Stimulated activated CD4-positive, alpha-beta T cell treated with anti-CD3 and anti-CD28 coated beads, TNF-alpha, amount 100 ng/mL, for 1 hour (primary cell): ENCODE measurements at places on chromosomes 12 and 14.

GRCh38 chr12:131239384-131240094 is 285.8 kb downstream of the ADGRD1 start:
- DNase-seq: no peak

GRCh38 chr12:20044351-20044750 is 324.0 kb upstream of the PDE3A start:
- no peak for DNase-seq

DNA sequence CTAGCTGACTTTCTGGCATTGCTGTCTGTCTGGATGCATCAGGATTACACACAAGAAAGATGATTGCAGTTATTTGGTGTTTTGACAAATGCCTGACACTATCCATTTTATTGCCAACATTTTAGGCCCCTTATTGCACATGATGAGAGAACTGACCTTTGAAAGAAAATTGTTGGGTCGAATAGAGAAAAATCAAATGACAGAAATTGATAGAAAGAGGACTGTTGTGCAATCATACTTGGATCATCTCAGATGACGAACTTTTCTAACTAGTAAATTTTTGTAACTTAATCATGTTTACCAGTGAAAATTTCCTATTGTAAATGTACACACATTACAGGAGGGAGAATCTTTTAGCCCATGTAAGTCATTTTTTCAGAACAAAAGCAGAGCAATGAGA is 251.5 kb upstream of the USP15 start:
- no peak for DNase-seq

DNA sequence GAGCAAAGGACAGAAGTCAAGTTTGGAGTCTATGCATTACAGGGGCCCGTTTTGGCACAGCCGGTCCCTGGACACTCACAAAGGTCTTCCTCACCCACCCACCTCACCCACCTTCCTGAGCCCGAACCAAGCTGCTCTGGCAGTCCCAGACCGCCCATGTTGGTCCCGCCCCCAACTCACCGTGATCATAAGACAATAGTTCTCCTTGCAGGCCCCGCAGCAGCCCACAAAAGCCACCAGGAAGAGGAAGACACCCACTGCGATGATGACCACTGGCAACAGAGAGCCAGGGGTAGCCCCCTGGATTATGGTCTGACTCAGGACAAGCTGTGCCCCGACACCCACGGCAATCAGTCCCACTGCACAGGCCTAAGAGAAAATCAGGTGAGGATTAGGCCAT is 1.8 kb downstream of the CD63 start:
- DNase-seq: no peak

GRCh38 chr12:123022846-123023245 is 42.4 kb downstream of the ARL6IP4 start:
- no peak for DNase-seq

GRCh38 chr12:132219323-132219722 is 75.1 kb downstream of the NOC4L start:
- DNase-seq: no peak

DNA sequence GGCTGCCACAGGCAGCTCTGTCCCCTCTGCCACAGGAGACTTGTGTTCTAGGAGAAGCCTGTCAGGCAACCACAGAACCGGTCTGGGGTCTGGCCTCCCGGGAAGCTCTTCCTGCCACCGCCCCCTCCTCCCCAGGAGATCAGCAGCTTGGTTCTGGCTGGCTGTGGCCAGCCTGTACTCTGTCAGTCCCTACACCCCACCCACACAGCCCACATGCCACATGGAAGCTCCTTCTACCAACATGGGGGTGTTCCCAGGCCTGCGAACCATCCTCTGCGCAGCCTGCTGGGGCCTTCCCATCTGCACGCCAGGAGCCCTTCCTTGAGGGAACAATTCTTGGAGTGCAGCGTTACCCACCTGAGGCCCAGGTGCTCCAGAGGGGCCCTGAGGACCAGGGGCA is 16.8 kb downstream of the TMEM106C start:
- no peak for DNase-seq

GRCh38 chr12:4307593-4308333 is 13.2 kb upstream of the TIGAR start:
- no peak for DNase-seq

GRCh38 chr12:80780746-80781145 is 64.0 kb downstream of the MYF5 start:
- DNase-seq: no peak

DNA sequence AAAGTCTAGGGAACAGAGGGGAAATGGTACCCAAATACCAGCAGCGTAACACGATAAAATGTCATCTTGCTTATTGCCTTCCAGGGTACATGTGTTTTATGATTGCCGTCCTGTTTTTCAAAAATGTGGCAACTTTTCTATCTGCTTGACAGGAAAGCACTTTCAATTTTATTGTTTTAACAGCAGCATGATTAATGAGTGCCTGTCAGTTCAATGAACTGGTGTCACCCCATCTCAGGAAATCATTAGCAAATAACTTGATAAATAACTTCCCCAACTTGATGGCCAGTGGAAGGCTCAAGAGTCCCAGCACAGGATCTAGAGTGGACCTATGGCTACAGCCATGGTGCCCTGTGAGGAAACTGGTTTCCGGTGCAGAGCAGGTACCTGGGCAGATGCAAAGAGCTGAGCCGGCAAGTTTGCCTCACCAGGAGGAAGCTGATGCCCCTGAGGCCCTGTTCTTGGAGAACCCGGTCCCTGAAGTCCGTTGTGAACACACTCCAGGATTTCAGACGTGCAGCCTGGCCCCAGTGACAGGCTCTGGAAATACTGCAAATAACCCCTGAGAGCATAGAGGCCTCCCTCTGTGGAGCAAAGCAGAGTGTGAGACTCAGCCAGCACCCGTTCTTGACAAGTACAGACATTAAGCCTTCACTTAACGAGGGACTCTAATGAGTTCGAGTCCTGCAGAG is 173.5 kb upstream of the SFSWAP start:
- no peak for DNase-seq

- DNase-seq: no peak
Measured at GRCh38 chr12:114254998-114255397, 150.9 kb downstream of the TBX5 start.

DNA sequence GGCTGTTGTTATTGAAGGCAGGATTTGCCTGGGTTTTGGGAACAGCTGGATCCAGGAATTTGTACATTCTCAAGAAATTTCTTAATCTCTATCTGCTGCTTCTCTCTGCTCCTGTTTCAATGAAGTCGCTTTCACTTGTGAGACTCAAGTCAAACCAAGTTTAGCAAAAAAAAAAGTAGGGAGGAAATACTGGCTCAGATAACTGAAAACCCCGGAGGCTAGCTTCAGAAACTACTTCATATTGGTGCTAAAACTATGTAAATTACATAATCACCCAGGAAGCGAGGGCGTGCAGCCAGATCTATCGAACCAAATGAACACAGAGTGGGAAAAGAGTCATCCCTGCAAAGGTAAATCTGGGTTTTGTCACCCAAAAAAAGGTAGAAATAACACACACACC is 68.3 kb upstream of the FICD start:
- no peak for DNase-seq

DNA sequence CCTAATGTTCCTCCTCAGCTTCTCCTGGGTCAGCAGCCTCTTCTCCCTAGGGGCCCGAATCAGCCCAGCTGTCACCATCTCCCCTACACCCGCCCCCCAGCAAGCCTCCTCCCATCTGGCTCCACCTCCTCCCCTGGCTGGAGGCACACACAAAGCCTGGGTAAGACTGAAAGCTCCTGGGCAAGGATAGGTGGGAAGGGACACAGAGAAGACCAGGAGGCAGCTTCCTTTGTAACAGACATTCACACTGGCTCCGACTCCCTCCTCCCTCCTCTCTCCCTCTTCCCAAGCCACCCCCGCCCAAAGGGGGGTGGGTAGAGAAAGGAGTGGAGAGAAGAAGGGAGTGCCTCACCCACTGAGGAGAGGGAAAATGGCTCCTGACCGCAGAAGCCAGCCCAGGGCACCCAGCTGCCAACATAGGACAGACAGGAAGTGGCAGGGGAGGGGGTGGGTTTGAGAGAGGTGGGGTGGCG is 4.0 kb downstream of the CHD4 start:
- no peak for DNase-seq

GRCh38 chr12:17215759-17216570 is 610.0 kb upstream of the LMO3 start:
- no peak for DNase-seq

DNA sequence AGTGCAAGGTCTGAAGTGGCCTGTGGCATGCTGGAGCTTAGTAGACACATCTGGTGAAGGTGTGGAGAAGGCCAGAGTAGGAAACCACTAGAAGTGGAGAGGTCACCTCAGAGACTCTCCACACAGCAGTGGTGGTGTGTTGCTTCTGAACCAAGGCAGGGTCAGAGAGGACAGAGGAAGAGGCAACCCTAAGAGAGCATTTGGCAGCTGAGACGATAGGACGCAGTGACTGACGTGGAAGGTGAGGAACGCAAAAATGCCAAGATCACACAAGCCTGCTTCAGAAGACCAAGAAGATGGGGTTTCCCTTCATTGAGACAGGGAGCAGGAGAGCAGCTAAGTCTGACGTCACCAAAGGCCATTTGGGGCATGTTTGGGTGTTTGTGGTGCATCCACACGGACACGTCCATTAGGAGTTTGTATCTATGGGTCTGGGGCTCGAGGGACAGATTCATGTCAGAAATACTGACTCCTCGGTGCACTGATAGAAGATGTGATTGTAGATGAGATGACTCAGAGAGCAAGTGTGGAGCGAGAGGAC is 338.1 kb downstream of the CACNA1C start:
- DNase-seq: no peak

DNA sequence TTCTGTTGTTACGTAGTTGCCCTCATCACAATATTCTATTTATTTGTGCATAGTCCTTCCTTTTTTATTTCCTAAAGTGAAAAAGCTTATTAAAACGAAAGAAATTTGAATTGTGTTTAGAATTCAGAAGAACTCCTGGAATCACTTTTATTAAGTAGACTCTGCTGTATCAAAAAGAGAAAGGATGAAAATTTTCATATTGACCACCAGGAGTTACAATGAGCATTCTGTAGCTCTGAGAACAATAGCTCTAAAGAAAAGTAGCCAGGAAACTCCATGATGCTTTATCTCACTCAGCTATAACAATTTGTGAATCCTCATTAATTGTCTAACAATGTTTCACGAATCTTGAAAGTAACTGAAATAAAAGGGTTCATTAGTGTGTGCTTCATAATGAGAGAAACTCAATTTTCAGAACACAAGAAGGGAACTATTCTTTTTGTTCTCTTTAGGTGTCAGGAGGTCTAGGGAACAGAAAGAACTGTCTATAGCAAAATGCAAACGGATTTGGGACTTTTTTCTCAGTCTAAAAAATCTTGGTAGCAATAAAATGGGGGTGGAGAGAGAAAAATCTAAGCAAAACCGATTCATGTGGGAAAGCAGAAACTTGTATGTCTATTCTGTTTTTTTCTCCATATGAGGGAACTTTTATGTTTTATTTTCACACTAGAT is 19.3 kb downstream of the ASCL1 start:
- no peak for DNase-seq

GRCh38 chr14:24700511-24700910 is 66.5 kb upstream of the GZMB start:
- DNase-seq: no peak

DNA sequence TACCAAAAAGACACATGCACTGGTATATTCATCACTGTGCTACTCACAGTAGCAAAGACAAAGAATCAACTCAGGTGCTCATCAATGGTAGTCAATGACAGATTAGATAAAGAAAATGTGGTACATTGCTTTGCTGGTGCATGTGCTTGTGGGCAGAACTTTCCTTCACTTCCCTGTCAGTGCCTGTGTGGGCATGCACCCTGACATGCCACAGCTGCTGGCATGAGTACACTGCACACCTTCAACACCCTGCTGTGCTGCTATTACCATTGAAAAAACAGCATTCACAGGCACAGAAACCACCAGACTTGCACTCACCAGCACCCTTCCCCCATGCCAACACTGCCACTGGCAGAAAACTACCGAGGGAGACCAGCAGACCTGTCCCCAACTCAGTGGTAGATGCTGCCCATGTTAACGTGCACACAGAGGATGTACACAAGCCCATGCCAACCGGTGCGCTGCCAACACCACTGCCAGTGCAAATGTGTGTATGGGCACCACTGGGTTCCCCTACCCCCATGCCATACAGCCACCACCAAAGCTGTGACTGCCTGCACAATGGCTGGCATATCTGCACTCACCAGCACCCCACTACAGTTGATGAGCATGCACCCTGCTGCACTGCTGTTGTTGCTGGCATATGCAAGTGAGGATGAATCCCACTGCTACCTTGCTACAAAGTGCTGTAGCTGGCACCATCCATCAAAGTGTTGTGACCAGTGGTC is 57.4 kb downstream of the APOBEC1 start:
- no peak for DNase-seq

DNA sequence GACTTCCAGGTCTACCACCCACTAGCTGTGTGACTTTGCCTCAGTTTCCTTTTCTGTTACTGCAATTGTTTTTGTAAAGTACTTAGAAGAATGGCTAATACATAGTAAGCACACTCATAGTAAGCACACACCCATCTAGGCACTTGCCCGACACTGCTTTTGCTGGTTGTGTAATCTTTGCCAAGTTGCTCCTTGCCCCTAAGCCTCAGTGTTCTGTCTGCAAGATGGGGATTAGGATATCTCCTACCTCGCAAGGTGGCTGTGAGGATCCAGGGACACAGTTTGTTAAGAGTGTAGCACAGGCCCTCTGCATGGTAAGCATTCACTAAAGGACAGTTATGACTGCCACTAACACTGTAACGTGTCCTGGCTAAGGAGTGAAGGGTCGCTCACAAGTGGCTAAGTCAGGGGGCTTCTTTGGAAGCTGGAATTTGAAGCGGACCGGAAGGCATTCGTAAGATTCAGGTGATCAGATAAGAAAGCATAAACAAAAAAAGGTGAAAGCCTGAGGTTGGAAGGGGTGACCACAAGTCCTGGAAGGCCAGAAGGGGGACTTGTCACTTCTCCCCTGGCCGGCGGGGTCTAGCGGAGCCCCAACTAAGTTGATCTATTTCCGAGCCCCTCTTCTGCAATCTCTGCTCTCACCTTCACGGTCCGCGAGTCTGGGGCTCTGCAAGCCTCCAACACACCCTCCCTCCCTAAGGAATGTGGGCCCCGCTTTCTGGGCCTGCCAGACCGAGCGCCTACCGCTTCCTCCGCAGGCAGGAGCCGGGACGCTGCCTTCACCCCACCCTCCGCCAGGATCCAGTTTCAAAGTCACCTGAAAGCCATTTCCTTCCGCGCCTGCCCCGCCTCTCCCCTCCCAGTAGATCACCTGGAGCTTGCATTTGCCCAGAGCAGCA is 1.5 kb upstream of the PLEKHG3 start:
- no peak for DNase-seq

DNA sequence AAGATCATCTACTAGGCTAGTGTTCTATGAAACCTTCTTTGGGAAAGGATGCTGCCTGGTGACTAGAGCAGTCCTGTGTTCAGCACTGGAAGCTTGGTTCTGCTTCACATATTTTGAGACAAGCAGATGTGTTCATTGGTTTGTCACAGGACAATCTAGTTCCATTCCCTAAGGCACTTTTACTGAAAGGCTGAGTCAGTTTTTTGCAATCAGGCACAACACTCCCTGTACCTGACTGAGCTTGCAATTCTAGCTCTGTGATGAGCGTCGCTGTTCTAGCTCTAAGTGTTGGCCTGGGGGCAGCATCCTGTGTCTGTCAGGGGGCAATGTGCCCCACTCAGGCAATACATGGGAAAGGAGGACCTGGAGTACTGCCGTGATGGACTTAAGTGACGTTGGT is 144.4 kb downstream of the CAND1 start:
- DNase-seq: no peak
